BJ (cell line): ENCODE measurements at places on chromosomes 11 and 22. TPM values are rescaled to one million over a fixed set of nuclear protein-coding genes. Genes with fewer than 3 reads are reported as not detected.

DNA sequence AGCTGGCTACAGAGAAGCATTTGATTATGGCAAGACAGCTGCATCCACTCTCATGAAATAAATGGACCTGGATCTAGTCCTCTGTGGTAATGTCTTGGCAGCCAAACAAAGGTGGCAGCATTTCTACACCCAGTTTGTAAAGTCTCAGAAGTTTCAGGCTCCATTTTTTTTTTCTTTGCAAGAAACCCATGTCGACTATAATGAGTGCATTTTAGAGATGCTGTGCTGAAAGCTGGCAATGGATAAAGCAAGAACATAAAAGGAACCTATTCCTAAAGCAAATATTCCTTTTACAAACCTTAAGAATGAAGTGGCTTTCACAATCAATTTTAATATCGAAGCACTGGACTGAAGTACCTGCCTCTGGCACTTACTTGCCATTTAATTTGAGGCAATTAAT, 33.5 kb downstream of the THAP12 start:
- no peak for DNase-seq

DNA sequence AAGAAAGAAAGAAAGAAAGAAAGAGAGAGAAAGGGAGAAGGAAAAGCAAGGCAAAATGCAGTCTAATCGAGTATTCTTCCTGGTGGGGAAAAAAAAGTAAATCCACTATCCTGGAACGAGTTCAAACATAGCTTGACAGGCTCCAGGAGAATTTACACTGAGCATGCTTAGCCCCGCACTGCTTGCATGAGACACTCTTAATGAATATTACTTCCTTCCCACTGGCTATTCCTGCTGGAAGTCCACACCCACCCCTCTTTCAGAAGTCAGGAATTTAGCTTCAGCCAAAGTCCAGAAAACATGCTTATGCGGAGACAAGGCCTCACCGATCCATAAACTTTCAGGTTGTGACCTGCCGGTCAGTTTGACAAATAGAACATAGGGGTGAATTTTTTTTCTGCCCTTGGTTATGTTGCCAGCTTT, 251.8 kb upstream of the BLID start:
- DNase-seq, result no peak

GRCh38 chr22:29343313-29343805, 27.9 kb upstream of the RASL10A start:
- peak; percentile 43 for DNase-seq

- DNase-seq, result no peak
These were observed 25.6 kb downstream of the PC start for GRCh38 chr11:66932543-66932942.

DNA sequence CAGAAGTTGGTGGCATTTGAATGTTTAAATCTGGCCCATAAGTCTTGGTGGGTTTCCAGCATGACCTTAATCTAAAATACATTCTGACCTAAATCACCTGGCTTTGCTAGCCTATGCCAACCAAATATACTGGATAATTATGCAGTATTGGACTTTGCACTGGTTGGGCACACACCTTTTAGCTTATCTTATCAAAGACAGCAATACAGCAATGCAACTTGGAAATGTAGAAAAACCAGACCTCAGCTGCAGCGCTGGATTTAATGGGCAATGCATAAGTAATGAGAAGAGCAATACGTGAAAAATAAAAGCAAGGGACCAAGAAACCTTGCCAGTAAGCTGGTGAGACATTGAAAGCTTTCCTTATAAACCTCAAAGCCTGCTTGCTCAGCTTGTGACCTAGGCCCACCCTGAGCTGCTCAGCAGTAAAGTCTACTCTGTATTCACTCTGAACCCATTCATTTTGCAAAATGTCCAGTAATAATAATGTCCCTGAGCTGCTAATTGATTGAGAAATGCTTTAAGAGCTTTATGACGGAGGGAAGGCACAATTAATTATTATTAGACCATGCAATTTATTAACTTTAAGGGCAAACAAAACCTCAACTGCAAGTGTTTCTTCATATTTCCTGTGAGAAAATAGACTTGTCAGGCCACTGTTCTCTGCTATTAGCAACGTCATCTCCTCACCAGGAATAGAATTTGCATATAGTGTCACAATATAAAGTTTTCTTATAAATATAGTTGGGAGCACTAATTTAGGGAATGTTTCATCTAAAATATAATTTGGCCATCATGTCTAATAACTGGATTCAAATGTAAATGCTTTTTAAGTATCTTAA, 49.4 kb upstream of the CEP295 start:
- DNase-seq, result no peak

GRCh38 chr11:61004180-61004611, 32.7 kb downstream of the CD6 start:
- DNase-seq, result no peak

GRCh38 chr22:17097701-17098100, 12.9 kb downstream of the IL17RA start:
- DNase-seq, result no peak

DNA sequence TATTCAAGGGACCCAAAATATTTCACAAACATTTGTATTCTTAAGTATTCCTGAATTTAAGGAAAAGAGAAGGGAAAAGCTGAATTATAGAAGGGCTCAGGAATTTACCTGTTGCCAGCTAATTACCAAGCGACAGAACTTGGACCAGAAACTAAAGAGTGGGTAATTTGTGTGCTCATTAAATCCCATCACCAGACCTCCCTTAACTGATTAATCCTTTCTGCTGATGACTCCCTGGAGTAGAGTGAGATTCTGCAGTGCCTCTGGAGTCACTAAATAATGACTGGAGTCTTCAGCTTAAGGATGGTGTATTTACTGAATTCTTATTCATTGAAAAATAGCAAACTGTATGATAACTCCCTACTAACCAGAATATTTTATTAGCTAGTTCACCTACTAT, 74.0 kb upstream of the RAB1B start:
- no peak for DNase-seq

DNA sequence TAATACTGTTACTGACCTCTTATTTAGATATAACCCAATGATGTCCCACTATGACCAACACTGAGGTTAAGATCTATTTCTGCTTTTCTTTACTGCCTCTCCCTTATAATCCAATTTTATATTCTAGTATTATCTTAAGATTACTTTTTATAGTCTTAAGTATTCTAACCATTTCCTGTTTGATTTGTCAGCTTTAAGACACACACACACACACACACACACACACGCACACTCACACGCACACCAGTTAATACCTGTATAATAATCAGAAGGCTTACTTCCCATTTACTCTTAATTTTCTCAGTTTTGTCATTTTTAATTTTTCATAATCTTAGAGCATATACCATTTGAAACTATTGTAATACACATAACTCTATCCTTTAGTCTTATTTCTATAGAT, 226.0 kb upstream of the C11orf87 start:
- no peak for DNase-seq

DNA sequence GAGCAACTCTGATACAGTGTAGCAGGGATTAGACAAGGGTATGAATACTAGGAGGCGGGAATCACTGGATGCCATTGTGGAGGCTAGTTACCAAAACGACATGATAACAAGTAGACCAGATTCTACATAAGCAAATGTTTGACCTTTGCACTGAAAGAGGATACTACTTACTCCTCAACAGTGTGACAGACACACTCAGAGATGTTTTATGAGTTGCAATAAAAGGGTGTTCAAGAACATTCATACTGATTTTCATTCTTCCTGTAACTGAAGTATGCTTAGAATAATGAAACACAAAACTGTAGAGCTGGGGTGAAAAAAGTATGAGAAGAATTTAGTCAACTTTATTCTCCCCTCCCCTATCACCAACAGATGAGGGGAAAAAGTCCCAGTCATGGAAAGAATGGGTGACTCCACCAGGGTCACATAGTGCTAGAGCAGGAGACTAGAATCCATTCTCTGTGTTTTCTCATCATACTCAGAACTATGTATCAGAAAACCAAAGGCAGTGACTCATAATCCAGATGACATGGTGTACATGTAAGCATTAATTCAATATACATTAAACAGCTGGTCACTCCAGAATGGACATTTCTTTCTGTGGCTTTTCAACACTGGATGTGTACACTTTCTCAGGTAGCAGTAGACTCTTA, 32.8 kb downstream of the ARHGAP20 start:
- DNase-seq, result peak; percentile 4

DNA sequence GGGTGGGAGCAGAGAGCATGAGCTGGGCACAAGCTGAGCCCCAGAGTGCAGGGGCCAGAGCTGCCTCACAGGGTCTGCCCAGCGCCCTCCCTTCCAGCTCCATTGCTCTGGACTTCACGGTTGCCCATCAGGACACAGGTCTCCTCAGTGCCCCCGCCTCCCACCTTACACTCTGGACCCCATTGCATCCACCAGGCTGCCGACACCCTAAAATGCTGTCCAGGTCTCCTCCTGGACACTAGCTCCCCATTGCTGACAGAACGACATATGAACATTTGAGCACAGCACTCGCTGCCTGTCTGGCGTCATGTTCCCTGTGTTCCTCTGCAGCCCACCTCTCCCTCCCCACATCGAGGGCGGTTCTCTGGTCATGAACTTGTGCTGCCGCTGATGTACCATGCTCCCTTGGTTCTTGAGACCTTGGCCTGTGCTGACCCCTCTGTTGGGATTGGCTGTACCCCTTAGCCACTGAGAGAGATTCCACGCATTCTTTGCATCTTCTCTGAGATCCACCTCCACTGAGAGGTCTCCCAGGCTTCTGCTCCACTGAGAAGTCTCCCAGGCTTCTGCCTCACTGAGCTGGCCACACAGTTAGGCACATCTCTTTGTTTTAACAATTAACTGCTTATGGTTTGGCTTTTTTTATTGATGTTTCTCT, 34.2 kb upstream of the NECTIN1 start:
- no peak for DNase-seq

DNA sequence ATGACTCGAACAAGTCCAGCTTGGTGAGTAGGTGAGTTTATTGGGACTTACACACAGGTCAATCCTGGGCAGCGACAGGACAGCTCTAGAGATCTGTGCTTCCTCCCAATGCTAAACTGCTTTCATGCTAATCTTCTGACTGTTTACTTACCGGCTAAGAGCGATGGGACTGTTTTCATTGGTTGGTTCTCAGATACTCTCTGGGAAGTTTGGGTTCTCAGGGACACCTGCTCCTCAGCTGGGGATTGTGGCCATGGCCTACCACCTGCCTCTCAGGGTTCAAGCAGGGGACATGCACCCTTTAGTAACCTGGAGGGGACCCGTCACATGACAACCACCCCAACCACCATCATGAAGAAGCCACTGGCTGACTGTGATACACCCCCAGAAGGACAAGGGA, 13.1 kb downstream of the APOL2 start:
- no peak for DNase-seq

DNA sequence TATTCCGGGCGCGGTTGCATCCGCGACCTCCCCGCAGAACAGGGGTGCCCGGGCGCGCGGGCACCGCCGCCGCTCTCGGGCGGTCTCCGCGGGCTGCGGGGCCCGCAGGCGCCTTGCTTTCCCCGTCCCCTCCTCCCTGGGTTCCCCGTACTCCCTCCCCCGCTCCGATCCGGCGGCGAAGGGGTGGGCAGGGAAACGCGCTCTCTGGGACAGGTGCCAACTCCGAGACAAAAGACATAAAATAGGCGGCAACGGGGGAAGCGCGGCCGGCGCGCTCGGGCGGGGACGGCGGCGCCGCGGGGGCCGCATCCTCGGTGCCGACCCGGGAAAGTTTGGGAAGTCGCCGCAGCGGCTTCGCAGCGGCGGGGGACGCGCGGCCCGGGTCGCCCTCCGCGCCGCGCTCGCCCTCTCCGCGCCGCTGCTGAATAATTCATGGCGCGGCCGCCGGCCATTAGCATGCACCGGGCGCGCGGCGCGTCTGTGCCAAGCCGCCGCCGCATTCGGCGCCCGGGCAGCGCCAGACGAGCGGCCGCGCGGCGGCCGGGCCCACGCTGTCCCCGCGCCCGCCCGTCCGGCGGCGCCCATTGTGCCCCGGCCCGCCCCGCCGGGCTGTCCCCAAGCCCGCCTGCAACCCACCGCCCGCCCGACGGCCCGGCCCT, 78.7 kb upstream of the PPARA start:
- no peak for DNase-seq

DNA sequence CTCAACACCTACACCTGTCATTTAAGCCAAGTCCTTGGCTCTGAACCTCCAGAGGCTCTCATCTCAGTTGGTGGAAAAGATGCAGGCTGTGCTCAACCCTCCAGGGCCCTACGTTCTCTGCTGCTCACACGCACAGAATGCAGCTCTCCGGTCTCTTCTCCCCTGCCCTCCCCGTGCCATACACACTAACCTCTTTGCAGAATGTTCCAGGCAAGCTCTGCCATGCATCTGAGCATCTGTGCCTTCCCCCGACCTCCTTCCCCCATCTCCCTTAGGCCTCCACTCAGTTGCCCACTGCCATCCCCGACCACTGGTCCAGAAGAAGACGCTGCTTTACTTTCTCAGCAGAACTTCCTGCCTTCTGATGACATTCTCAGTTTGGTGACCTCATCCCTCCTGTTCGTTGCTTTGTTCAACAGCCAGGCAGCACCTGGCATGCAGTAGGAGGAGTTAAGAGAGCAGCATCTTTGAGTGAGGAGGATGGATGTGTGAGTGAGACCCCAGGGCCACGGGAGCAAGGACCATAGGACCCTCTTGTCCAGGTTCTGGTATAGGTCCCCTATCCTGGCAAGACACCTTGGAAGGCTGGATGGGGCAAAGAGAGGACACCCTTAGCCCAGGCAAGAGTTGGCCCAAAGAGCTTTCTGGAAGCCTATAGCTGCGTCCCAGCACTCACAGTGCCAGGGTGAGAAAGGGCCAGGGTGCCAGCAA, 598.0 kb downstream of the BRD1 start:
- DNase-seq, result no peak

- no peak for DNase-seq
These were observed 96.7 kb downstream of the SYN3 start for GRCh38 chr22:32961497-32961896.

- peak; percentile 63 for DNase-seq
These were observed 33.4 kb upstream of the GLYATL1 start for GRCh38 chr11:58905721-58906547.

- no peak for DNase-seq
These were observed 38.9 kb downstream of the LIMK2 start for GRCh38 chr22:31250740-31251600.

GRCh38 chr11:103079833-103080232, 12.1 kb downstream of the DCUN1D5 start:
- DNase-seq, result no peak

- DNase-seq, result no peak
These were observed 23.6 kb upstream of the UPB1 start for GRCh38 chr22:24471570-24471969.

- no peak for DNase-seq
These were observed 708.9 kb upstream of the CCDC179 start for GRCh38 chr11:23569134-23569533.

DNA sequence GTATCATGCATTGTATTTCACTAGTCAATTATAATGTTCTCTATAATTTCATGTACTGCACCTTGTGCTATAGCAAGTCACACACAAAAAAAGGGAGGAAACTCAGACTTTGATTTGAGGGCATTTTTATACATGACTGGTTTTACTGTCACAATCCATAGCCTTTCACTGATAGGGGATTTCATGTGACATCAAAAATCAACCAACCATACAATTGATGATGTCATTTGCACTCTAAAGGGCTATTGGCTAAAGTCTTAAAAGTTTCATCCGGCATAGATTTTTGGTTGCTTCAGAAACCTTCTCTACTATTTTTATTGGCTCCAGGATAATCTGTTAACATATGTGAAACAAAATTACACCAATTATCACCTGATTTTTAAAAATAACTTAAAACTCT, 237.8 kb downstream of the DCDC1 start:
- no peak for DNase-seq

The KCNK4 gene
- polyA plus RNA-seq, result 0.05 TPM in 1 of 2 replicates, not detected in the other

The GRM5 gene
- polyA plus RNA-seq, result not detected in 2 replicates

The NPAS4 gene
- polyA plus RNA-seq, result 0.43 and 0.72 TPM in 2 replicates

The CCDC88B gene
- 0.49 and 0.66 TPM in 2 replicates for polyA plus RNA-seq

The NXPE4 gene
- polyA plus RNA-seq, result not detected in 2 replicates

The UPK3A gene
- polyA plus RNA-seq, result not detected in 2 replicates

The OR10A4 gene
- polyA plus RNA-seq, result not detected in 2 replicates

The NRXN2 gene
- 0.05 and 0.20 TPM in 2 replicates for polyA plus RNA-seq

The KRTAP5-7 gene
- polyA plus RNA-seq, result not detected in 2 replicates

The CTSW gene
- polyA plus RNA-seq, result 0.15 and 0.21 TPM in 2 replicates
